ENCODE measurements at places on chromosomes 16 and 17. TPM values are rescaled to one million over a fixed set of nuclear protein-coding genes. Genes with fewer than 3 reads are reported as not detected.

Gene C17orf100
- 1.3 TPM for total RNA-seq

Gene OTOP2
- total RNA-seq: not detected

Gene MAF
- total RNA-seq: 60.8 TPM

Gene RPTOR
- 39.2 TPM for total RNA-seq

Gene CCL7
- total RNA-seq: 3.7 TPM

Gene CMTM1
- total RNA-seq: 5.7 TPM

Gene DOC2B
- total RNA-seq: 6.9 TPM

Gene EIF4A3
- total RNA-seq: 72.9 TPM

Gene GFOD2
- total RNA-seq: 18.6 TPM

Gene CACNG5
- not detected for total RNA-seq

Gene CLDN9
- total RNA-seq: 2.2 TPM

Gene SNX20
- total RNA-seq: 17.6 TPM

Gene KRT17
- total RNA-seq: 85.6 TPM

GRCh38 chr17:82963104-82963950 is 116.1 kb upstream of the METRNL start:
- DNase-seq: peak; percentile 93

GRCh38 chr16:81516478-81517149 is 72.0 kb downstream of the CMIP start:
- DNase-seq: no peak

GRCh38 chr16:25692742-25693508 is 1.2 kb downstream of the HS3ST4 start:
- DNase-seq: no peak

DNA sequence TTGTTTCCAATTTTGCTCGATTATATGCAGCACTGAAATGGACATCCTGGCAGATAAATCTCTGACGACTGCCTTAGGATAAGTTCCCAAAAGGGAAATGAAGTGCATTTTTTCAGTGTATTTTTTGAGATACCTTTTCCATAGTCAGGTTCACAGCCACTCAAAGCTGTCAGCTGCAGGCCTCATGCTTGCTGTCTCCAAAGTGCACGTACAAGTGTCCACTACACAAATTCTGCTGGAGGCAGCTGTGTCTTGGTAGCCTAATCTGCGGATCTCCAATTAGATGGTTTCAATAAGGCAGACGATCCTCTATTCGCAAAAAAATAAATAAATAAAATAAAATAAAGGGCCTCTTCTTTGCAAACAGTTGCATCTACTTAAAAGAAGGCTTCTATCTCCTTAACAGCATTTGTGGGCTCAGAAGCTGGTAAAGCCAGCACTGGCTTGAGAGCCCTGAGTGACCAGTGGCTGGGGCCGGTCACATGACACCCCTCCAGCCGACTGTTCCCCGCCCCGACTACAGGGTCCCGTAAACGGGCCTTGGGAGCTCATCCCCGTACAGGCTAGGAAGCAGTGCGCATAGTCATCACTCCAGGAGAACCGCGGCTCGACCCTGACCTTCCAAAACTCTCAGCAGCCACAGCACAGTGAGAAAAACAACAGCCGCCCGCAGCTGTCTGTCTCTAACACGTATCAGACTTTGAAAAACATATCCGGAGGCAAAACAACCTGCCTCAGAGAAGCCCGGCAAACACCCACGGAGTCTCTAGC is 18.8 kb downstream of the RPH3AL start:
- DNase-seq: peak; percentile 53

GRCh38 chr16:28183930-28184329 is 27.8 kb downstream of the XPO6 start:
- DNase-seq: no peak

- DNase-seq: no peak
Measured at GRCh38 chr16:57112403-57113041, 20.1 kb downstream of the CPNE2 start.

GRCh38 chr17:56322991-56323390 is 169.7 kb downstream of the ANKFN1 start:
- DNase-seq: no peak

DNA sequence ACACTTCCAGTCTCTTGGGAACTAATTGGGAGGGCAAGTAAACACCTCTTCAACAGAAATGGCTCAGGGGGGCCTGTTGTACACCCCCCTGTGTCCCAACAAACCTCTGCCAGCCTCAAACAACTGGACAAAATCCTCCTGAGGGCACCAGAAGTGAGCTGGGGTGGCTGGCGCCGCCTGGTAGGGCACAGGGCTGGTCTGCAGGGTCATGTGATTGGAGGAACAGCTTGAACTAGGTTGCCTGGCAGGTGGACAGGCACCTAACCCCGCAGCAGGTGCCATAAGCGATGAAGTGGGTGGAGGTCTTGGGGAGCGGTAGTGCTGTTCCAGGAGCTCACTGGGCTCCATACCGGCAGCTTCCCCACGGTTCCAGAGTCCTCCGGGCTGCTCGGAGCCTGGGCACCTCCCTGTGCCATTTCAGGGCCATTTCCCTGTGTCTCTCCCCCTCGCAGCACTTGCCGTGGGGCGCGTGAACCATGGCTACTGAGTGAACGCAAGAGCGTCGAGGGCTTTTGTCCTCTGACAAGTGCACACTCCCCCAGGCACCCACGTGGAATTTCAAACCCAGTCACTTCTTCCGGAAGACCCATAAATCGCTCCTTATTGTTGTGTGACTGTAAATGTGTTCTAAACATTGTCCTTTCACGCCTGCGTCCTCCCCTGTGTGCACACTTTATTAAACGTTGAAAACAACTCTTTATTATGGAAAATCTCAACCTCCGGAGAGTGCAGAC is 101.5 kb downstream of the SEC14L1 start:
- no peak for DNase-seq

DNA sequence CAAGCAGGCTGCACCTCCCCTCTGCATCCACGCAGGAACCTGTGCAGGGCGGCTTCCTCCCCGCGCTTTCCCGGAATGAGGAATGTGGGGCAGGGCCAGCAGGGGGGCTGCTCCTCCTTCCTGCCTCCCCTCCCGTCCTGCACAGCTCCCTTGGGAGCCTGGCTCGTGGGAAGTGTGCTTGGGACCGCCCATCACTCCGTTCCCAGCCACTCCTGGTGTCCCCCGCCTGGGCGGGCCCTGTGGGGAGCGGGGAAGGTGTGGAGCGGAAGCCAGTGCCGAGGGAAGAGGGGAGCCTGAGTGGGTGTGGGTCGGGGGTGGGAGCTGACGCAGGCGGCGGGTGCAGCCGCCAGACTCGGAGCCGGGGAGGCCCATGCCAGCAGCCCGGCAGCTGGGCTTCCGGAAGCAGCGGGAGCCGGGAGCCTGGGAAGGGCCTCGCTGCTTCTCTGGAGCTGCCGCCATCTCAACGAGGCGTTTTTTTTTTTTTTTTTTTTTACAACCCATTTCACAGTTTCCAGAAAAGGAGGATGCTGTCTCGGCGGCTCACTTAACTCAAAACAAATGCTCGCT is 24.1 kb downstream of the BAHCC1 start:
- DNase-seq: peak; percentile 84

GRCh38 chr17:58054641-58055040 is 28.6 kb upstream of the DYNLL2 start:
- no peak for DNase-seq

DNA sequence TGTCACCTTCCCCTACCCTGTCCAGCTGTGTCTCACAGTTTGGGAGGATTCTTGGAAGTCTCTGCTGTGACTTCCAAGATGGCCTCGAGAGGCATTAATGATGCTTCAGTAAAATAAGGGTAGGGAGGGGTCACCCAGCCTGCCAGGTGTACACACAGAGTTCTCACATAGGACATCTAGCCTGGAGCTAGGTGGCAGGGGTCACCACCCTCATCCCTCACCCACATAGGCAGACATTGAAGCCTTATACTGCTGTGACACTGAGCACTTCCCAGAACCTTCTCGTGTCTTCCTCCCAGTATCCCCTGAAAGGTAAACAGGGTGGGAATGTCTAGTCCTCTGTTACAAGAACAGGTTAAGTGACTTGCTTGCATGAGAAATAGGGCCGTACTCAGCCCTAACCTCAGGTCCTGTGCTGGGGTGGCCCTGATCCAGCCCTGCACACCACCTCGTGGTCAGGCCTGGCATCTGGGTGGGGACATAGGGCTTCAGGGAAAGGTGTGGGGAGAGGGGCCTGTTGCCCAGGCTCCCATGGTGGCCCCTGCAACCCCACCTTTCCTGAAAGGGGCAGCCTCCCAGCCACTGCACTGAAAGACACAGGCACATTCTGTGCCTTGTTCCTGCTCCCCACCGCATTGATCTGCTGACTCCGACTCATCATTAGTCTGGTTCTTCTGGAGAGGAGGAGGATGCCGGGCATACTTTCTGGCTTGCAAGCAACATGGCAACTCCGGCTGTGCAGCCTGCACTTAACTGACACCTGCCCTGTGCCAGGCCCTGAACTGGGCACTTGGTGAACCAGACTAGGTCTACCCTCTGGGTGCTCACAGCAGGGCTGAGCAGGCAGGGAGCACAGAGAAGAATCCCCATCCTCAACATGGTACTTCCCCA is 3.6 kb upstream of the MMP15 start:
- no peak for DNase-seq

- DNase-seq: peak; percentile 23
Measured at GRCh38 chr17:79621151-79621943, 10.5 kb upstream of the RBFOX3 start.

DNA sequence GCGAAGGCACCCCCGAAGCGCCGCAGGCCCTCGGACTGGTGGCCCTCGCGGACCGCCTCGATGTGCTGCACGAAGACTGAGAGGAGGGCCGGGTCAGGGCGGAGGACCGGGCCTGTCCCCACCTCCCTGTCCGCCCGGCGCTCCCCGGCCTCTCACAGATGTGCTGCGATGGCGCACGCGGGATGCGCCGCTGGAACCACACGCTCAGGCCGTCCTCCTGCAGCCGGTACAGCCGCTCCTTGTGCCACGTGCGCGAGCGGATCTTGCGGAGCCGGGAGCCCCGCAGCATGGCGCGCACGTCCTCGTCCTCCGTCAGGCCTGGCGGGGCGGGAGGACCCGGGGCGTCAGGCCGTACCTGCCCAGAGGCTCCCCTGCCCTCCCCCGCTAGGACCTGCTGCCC is 11.3 kb downstream of the PLCD3 start:
- DNase-seq: no peak

DNA sequence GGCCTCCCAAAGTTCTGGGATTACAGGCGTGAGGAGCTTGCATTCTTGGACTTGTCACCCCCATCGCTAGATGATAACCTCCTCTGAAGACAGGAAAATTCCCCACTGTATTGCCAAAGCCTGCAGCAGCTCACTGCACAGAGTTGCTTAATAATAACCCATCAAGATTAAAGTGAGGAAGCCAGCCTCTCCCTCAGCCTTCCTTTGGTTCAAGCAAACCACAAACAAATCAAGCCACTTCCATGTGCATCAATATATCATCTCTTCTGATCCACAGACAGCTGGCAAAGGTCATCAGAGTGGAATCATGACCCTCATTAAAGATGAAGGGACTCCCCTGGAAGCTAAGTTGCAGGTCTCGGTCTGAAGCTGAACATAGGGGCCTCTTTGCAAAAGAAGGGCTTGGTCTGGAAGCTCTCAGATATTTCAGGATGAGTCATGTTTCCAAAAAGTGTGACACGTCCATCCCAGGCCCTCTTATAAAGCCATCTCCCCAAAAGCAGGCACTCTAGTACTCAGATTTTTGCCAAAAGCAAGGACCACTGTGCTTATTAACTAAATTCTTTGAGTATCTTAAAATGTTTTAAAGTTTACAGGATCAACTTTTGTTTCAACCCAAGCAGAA is 4.8 kb downstream of the EMP2 start:
- DNase-seq: no peak

- no peak for DNase-seq
Measured at GRCh38 chr17:32355649-32356377, 5.9 kb downstream of the ZNF207 start.

GRCh38 chr16:9195287-9195686 is 103.8 kb downstream of the HAPSTR1 start:
- no peak for DNase-seq

DNA sequence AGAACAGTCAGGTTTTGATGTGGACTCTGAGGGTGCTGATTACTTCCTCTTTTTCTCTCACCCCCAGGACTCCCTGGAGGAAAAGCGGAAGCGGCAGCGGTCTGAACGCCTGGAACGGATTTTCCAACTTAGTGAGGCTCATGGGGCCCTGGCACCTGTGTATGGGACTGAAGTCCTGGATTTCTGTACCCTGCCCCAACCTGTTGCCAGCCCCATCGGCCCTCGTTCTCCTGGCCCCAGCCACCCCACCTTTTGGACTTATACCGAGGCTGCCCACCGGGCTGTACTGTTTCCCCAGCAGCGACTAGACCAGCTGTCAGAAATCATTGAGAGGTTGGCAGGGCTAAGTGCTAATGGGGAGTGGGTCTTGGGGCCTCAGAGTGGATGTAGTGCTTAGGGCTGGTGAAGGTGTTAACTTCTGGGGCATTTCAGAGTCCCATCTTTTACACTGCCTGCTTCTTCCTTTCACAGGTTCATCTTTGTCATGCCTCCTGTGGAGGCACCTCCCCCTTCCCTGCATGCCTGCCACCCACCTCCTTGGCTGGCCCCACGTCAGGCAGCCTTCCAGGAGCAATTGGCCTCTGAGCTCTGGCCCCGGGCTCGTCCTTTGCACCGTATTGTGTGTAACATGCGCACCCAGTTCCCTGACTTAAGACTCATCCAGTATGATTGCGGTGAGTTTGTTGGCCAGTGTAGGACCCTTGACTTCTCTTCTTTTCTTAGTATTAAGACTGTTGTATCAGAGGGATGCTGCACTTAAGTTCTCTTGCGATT is 19.1 kb upstream of the PHKG2 start:
- DNase-seq: no peak

GRCh38 chr17:72346306-72346705 is 225.5 kb downstream of the SOX9 start:
- no peak for DNase-seq

DNA sequence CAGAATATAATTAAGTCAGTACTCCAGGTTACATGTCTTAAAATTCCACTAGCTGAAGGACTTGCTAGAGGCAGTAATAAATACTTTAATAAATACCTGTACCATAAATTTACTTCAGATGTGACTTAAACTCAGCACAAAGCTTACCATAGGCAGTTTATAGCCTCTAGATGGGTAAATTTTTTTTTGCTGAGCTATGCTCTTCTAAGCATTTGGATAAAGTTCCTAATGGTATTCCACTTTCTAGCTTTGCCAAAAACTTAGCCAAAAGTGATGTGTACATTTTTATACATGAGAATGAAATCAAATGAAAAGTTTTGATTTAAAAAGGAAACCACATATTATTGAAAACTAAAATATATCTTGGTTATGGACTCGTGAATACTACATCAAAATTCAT is 63.7 kb upstream of the DHX40 start:
- DNase-seq: no peak
